ENCODE measurements at places on chromosomes 3 and 15.

GRCh38 chr3:112735926-112736325 is 95.0 kb upstream of the CCDC80 start:
- no peak for DNase-seq

DNA sequence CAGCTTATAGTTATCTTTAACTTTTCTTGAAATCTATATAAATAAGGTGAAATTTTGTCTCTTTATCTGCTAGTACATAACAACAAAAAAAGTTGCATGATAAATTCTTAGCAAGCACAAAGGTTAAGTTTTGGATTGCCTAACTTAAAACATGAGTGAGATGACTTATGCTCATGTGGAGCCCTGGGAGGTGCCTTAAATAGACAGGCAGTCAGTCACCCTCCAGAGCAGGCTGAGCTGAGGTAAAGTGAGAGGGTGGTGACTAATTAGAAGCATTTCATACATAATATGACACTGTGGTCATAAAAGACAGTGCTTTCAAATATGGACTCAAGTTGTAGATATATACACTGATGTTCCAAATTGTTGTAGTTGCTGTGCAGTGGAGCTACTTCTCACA is 14.6 kb upstream of the MME start:
- no peak for DNase-seq

DNA sequence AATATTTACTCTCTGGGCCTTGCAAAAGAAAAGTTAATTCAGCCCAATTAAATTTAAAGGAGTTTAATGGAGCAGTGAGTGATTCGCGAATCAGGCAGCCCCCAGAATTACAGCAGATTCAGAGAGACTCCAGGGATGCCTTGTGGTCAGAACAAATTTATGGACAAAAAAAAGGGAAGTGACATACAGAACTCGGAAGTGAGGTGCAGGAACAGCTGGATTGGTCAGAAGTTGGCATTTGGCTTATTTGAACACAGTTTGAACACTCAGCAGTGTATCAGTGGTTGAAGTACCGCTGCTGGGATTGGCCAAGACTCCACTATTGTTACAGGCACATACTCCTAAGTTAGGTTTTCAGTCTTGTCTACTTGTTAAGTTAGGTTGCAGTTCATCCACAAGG is 145.0 kb upstream of the GAP43 start:
- DNase-seq, result no peak

DNA sequence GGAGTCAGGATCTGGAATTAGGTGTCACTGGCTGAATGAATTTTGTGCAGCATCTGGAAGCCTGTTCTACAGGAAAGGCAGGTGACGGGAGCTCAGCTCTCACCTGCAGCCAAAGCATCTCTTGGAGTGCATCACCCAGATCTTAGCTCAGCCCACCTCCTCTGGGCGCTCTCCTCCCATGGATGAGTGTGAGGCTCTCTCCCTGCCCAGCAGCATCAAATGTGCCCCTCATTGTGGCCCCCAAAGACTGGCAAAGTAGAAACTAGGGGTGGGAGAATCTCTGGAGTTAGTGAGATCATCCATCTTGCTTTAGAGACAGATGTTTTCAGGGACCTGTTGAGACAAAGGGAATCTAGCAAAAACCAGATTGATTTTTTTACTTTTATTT is 68.7 kb downstream of the SENP2 start:
- DNase-seq, result no peak

GRCh38 chr3:134312873-134313846 is 61.1 kb downstream of the AMOTL2 start:
- DNase-seq, result no peak

GRCh38 chr3:134419214-134419959 is 45.1 kb upstream of the AMOTL2 start:
- no peak for DNase-seq

GRCh38 chr15:33083232-33084081 is 111.1 kb downstream of the FMN1 start:
- DNase-seq, result no peak

DNA sequence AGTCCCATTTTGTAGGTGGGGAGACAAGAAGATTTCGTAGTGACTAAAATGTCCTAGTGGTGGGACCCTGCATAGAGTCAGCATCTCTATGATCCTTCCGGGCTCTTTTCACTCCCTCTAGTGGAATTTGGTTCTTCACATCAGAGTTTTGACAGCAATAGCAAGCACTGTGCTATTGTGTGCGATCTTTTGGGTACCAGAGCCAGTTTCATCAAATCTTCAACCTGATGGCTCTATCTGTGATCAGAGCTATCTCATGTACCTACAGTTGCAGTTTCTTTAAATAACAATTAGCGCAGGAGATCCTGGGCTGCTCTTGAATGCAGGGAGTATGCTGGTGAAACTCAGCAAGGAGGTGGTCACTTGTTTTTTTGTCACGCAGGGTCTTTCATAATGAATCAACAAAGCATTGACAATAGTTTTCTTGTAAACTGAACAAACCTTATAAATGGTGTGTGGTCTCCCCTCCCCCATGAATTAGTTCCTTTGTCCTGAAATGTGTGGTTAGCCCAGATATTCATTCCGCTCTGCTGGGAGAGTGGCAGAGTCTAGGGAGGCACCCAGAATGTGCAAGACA is 257.2 kb upstream of the SOX2 start:
- DNase-seq, result no peak

GRCh38 chr15:60972301-60972700 is 256.8 kb downstream of the RORA start:
- no peak for DNase-seq

- DNase-seq, result no peak
These were observed 47.5 kb upstream of the AADACL2 start for GRCh38 chr3:151686257-151686656.

GRCh38 chr3:41080141-41080540 is 119.2 kb upstream of the CTNNB1 start:
- DNase-seq, result no peak

DNA sequence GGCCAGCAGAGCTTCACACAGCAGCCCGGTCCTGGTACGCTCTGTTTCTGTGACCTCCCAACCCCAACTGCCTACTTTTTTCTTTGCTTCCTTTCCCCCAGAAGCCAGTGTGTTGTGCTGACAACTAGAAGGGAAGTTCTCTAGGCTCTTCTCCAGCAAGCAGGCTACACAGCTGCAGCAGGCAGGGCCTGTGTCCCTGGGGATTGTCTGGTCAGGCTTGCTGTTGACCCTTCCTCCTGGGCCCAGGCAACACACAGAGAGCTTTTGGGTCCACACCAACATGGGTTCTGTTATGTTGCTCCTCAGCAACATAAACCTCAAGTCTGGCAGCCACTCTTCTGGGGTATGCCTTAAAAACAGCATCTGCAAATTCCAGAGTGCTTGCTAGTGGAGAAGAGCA is 36.2 kb upstream of the TSPAN3 start:
- DNase-seq, result peak; percentile 81

GRCh38 chr3:140223631-140224030 is 288.6 kb downstream of the CLSTN2 start:
- DNase-seq, result no peak

- DNase-seq, result no peak
These were observed at the start of gene TBC1D2B for GRCh38 chr15:78077053-78077870. TBC1D2B (minus strand) TSS chr15:78077711; CDS start chr15:78077652, 59 bp downstream.

- peak; percentile 6 for DNase-seq
These were observed 37.0 kb downstream of the TTC23 start for GRCh38 chr15:99212406-99212805.

Data from brain pericyte (primary cell).